ENCODE measurements at places on chromosomes 5 and 9. TPM values are rescaled to one million over a fixed set of nuclear protein-coding genes. Genes with fewer than 3 reads are reported as not detected.

The SGCD gene
- 10.4 TPM for total RNA-seq

The CARTPT gene
- not detected for total RNA-seq

The TUBB4B gene
- 337 TPM for total RNA-seq

The PRDM9 gene
- total RNA-seq = not detected

The WNT8A gene
- not detected for total RNA-seq

DNA sequence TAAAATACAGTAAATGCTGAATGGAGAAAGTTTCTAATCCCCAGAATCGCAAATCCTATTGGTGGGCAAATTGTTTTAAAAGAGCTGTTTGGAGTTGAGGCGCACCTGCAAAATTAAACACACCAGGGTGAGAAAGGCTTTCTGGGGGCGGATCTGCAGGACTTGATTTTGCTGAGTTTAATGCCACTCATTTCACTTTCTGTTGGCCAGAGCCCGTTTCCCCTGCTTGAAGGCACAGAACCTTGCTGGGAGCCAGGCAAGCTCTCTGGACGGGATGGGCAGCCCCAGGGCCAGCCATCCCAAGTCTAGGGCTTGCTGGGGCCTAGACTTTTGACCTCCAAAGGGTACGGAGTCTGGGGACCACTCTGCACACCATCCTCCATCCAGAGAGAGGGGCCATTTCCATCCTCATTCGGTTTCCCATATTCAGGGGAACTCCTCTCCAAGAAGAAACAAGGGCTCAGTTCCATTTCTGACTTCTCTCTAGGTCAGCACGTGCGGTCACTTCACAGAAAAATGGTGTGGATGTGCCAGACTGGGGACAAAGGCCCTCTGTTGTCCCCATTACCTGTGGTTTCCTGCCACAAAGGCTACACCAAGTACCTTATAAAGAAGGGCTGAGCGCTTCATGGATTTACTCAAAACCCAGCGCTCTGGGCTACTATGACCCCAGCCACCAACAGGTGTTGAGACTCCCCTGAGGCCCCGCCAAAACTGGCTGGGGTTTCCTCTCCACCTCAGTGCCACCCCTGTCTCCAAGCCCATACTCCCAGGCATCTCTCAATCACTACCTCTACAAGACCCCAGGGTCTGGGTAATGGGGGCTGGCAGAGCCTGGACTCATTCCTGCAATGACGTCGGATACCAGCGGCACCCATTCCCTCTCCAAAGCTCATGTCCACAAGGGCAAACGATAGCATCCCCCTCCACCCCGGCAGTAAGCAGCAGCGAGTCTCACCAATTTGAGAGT is 170.0 kb downstream of the AUH start:
- no peak for DNase-seq
- H3K4me3 ChIP-seq = no peak overlapping the region
- H3K27ac ChIP-seq = peak overlapping the region; percentile 99
- H3K4me1 ChIP-seq = peaks cover 21% of the 10 kb centered on the region

- H3K27me3 ChIP-seq = no peaks in the 10 kb centered on the region
- DNase-seq = no peak
- H3K4me3 ChIP-seq = no peak overlapping the region
- H3K27ac ChIP-seq = no peak overlapping the region
- H3K36me3 ChIP-seq = no peaks in the 10 kb centered on the region
These were observed 19.9 kb downstream of the SLC44A1 start for GRCh38 chr9:105264380-105264779.

DNA sequence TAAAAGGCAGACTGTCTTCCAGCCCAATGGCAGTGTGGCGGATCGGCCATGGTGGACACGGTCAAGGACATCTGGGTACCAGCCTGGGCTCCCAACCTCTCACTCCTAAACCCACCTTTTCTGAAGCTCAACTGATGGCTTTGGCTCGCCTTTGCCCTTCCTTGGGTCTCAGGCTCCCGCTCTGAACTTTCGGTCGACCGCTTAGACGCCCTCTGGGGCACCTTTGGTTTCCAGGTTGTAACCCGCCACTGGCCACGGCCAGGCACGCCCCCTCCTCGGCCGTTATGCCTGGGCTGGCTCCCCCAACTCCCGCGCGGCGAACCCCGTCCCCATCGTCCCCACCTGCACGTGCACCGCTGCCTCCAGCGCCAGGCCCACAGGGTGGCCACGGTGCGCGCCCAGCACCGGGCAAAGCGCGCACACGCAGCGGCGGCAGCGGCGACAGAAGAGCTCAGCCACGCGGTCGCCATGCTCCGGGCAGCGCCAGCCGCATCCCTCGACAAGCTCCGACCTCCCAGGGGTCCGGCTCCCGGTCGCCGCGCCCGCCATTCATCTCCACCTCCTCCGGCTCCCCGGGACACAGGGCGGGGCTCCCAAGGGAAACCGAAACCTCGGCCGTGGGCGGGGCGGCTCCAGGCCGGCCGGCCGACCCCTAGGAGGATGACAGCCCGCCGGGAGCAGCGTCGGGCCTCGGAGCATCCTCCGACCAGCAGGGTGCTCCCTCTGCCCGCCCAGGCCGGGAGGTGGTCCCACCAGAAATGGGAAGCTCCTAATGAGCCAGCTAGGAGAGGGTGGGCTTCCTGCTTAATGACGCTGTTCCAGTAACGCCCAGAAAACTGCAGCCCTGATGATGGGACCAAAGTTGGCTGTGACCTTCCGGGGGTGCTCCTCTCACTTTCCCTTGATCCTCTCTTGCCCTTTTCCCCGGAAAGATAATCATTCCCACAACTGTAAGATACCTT is at the start of gene TRIM14:
Gene TRIM14, minus strand, starts transcription at position 583 of the 962 bp plus-strand sequence. Its CDS starts 34 bp downstream, at position 549.
- H3K27ac ChIP-seq = peak within 1 kb of the TSS; percentile 77
- H3K36me3 ChIP-seq = no peaks in the 10 kb centered on the region
- H3K27me3 ChIP-seq = no peaks in the 10 kb centered on the region
- peaks cover 56% of the 10 kb centered on the region for H3K4me1 ChIP-seq

DNA sequence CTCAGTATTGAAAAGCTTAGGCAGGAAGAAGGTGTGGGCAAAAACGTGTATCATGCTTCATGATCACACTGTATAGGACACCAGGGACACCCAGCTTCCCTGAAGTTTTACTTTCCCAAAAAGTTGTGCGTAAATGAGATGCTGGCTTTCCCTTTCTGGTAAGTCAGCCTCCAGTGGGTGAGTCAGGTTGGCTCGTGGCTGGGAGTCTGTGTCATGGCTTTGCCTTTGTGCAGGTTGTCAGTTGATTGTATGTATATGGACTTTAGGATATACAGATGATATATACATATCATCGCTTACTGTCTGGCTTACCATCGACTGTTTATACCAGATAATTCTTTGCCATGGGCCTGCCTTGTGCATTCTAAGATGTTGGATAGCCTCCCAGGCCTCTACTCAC is 34.2 kb downstream of the ADRB2 start:
- DNase-seq = no peak
- H3K4me3 ChIP-seq = no peak overlapping the region

DNA sequence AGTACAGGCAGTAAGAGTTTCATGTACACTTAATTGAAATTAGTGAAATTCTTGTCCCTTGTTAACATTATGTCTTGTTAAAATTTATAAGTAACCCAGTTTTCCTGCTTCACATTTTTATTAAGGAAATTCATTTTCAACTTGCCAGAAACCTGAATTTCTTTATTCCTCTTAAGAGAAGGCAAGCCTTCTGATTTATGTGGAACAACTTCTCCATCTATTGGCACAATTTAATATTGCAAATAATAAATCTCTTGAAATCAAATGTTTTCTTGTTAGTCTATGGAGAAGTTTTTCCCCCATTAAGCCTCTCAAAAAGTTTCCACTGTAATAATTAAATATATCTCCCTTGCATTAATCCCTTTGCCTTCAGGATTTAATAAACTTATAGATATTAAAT is 33.8 kb upstream of the ACO1 start:
- no peaks in the 10 kb centered on the region for H3K36me3 ChIP-seq
- DNase-seq = no peak
- H3K4me1 ChIP-seq = no peaks in the 10 kb centered on the region

DNA sequence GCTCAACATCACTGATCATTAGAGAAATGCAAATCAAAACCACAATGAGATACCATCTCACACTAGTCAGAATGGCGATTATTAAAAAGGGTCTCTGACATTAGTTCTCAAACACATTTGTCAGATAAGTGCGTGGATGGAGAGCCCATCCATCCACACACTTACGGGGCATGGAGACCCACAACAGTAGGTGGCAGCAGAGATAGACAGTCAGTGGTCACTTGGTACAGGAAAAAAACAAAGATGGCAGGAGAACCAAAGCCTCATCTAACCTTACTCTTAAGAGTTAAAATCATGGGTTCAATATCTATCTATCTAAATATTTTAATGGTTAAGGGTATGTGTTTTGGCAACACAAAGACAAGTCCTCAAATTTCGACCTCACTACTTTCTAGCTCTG is 1378.7 kb upstream of the C9orf72 start:
- no peaks in the 10 kb centered on the region for H3K4me1 ChIP-seq
- H3K27ac ChIP-seq = no peak overlapping the region
- no peak overlapping the region for H3K4me3 ChIP-seq
- DNase-seq = no peak
- no peaks in the 10 kb centered on the region for H3K27me3 ChIP-seq

DNA sequence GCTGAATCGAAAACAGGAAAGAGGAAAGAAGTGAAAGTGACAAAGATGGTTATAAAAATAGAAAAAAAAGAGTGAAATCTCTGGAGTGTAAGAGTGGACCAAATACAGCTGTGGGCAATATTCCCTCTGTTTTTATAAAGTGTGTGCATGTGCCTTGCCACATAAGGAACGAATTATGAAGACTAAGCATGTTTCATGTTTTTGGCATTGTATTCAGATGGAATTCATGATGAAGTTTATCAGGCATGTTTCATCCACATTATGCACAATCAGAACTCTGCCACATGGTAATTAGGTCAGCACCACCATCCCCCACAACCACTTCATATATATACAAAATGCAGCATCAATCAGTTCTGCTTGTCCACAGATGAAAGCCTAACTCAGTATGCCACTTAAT is 348.0 kb downstream of the ZNF608 start:
- H3K27ac ChIP-seq = no peak overlapping the region
- peaks cover 3% of the 10 kb centered on the region for H3K4me1 ChIP-seq
- H3K4me3 ChIP-seq = no peak overlapping the region
- DNase-seq = peak; percentile 51

GRCh38 chr9:29290516-29290915 is 1717.2 kb upstream of the C9orf72 start:
- H3K36me3 ChIP-seq = no peaks in the 10 kb centered on the region
- no peaks in the 10 kb centered on the region for H3K4me1 ChIP-seq
- DNase-seq = no peak
- no peak overlapping the region for H3K27ac ChIP-seq
- H3K4me3 ChIP-seq = no peak overlapping the region

DNA sequence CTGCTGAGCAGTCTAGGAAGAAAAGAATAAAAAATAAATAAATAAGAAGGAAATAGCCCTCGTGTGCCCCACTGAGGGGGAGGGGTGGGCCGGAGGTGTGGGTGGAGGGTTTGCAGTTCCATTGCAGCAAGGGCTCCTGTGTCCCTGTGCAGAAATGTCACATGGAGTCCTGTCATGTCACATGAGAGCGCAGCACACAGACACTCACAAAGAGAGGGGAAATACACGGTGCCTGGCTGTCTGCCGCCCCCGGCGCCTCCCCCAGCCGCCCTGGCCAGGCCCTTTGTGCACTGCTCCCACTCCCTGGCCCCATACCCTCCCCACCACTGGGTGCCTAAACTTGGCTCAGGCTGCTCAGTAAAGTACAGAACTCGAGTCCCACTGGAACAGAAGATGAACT is 55.6 kb upstream of the SPTLC1 start:
- no peaks in the 10 kb centered on the region for H3K36me3 ChIP-seq
- no peak overlapping the region for H3K27ac ChIP-seq
- no peaks in the 10 kb centered on the region for H3K4me1 ChIP-seq
- no peak overlapping the region for H3K4me3 ChIP-seq

DNA sequence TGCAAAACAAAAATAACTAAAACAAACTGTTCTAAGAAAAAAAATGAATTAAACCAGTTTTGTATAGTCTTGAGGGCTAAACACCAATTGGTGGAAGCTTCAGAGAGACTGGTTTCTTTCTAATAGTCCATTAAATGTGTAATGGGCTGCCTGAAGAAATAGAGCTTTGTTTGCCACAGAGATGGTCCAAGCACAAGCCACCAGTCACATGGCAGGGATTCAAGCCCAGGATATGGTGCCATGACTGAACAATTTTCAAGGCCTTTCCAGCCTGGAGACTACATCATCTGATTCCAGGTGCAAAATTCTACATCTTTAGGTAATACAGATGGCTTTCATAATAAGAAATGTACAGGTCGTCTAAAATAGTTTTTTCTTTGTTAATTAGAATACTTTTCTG is 355.3 kb downstream of the NR2F1-AS1 start:
- no peak overlapping the region for H3K4me3 ChIP-seq
- H3K36me3 ChIP-seq = no peaks in the 10 kb centered on the region
- H3K4me1 ChIP-seq = no peaks in the 10 kb centered on the region
- no peak overlapping the region for H3K27ac ChIP-seq

All from left lung (tissue), 14 donors.